ENCODE measurements at places on chromosomes 1 and 21.

- no peak for DNase-seq
These were observed 79.5 kb upstream of the VAMP3 start for GRCh38 chr1:7691576-7691975.

GRCh38 chr1:34425785-34426184 is 249.1 kb downstream of the C1orf94 start:
- DNase-seq, result no peak

DNA sequence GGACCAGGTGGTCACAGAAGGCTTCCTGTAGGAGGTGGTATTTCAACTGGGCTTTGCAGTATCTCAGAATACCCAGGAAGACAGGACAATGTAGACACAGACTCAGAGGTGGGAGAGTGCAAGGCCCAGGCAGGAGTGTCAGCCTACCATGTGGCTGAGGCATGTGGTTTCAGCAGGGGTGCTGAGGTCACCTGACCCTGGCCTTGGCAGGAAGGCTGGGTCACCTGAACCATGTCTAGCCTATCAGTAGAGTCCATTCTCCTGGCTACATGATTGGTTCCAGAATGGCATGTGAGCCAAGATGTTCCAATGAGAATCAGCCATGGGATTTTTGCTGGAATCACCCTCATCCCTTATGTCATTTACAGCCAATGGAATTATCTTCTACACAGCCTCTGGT is 169.4 kb downstream of the ACTL8 start:
- DNase-seq, result no peak

DNA sequence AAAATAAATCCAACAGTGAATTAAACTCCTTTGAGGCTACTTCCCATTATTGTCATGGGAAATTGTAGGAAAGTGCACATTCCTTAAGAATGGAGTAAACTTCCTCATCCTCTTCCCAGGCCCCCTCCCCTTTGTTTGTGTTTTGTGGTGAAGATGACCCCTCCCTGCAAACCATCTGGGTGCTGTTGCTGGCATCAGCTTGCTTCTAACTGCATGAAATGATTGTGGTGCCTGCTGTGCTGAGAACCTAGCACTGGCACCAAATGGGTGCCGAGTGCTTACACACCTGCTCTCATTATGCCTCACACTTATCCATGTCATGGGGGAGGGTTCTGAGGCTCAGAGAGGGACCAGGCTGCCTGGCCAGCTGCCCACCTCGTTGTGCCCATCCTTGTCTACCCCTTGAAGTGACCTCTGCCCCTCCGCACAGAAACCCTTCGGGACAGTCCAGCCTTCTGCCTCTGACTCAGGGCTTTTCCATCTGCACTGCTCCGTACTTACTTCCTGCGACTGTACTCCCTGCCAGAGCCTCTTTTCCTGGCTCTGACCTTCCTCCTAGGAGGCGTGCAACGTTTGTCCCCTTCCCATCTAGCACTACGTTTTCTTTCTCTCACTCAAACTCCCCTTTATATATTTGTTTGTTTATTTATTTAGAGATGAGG is 30.6 kb downstream of the CAPN2 start:
- no peak for DNase-seq

DNA sequence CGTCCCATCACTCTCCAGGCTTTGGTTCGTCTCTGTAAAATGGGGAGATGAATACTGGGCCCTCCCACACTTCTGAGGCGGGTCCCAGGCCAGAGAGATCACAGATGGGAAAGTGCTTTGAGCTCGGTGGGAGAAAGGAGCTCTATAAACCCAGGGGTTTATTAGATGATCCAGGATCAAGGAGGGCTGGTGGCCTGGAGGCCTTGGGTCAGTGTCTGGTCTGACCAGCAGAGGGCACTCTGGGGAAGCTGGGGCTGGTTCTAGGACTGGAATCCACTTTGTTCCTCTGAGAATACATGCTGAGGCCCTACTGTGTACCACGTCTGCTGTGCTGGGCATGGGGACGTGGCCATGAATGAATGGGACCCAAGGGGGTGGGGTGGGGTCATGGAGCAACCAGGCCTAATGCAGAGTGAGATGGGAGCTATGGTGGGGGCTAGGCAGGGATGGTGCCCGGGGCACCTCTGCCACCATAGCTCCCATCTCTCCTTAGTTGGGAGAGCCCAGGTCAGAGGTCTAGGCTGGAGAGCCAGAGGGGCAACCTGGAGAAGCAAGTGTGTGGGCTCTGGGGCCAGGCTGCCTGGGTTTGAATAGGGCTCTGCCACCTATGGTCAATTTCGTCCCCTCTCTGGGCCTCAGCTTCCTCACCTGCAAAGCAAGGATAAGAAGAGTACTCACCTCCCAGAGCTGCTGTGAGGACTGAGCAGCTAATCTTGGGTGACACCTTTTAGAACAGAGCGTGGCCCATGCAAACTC is 9.0 kb upstream of the FAM131C start:
- no peak for DNase-seq

- no peak for DNase-seq
These were observed 75.7 kb upstream of the TNFSF18 start for GRCh38 chr1:173126421-173126820.

All from cerebellar nuclear complex (tissue), 1 donor.